ENCODE measurements at places on chromosomes 16 and 17. TPM values are rescaled to one million over a fixed set of nuclear protein-coding genes. Genes with fewer than 3 reads are reported as not detected.

GRCh38 chr16:21116148-21116693 lies 34.4 kb downstream of the DNAH3 start:
- H3K36me3 ChIP-seq = no peaks in the 10 kb centered on the region
- no peaks in the 10 kb centered on the region for H3K4me1 ChIP-seq
- DNase-seq = no peak
- H3K27me3 ChIP-seq = no peaks in the 10 kb centered on the region
- no peak overlapping the region for H3K4me3 ChIP-seq
- H3K27ac ChIP-seq = no peak overlapping the region

DNA sequence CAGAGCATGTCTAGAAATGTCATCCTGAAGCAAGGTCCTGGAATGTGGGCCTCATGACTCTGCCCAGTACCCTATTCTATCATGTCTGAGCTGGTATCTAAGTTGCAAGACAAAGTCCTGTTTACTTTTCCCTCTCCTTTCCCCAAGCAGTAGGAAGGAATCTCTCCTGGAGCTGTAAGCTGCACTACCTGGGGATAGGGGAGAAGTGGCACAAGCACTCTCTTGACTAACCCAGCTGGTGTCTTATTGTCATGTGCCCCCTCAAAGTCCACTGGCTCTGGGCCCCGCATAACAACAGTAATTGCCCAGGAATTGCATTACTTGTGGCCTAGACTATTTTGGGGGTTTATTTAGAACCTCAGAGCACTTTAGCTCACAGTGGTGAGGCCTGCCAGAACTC lies 1366.3 kb upstream of the GOT2 start:
- H3K4me1 ChIP-seq = no peaks in the 10 kb centered on the region
- no peak overlapping the region for H3K27ac ChIP-seq
- H3K4me3 ChIP-seq = no peak overlapping the region
- H3K36me3 ChIP-seq = no peaks in the 10 kb centered on the region
- H3K27me3 ChIP-seq = no peaks in the 10 kb centered on the region

C16orf96 gene
- total RNA-seq = 0.61 TPM

DNA sequence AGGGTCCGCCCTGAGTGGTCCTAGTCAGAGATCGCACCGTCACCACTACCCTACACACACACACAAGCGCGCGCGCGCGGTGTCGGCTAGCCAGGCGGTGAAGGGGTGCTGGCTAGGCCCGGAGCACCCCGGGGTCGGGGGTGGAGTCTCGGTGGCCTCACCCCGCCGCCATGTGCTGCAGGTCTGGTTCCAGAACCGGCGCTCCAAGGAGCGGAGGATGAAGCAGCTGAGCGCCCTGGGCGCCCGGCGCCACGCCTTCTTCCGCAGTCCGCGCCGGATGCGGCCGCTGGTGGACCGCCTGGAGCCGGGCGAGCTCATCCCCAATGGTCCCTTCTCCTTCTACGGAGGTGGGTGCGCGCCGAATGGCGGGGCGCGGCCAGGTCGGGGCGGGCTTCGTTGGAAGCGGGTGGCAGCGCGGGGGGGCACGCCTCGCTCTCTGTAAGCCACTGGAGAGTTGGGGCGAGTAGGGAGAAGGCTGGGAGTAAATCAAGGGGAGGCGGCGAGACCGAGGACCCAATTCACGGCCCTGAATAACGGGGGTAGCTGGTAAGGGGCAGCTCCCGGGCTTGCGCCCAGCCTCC lies 4.8 kb downstream of the LHX1 start:
- H3K4me3 ChIP-seq = peak overlapping the region; percentile 10
- peaks cover 96% of the 10 kb centered on the region for H3K27me3 ChIP-seq
- DNase-seq = no peak
- H3K27ac ChIP-seq = no peak overlapping the region
- peaks cover 53% of the 10 kb centered on the region for H3K4me1 ChIP-seq

TAC4 gene
- not detected for total RNA-seq

- peaks cover 22% of the 10 kb centered on the region for H3K4me1 ChIP-seq
- no peak for DNase-seq
- H3K27me3 ChIP-seq = peaks cover 16% of the 10 kb centered on the region
- H3K4me3 ChIP-seq = no peak overlapping the region
- H3K27ac ChIP-seq = no peak overlapping the region
These were observed 23.4 kb upstream of the ZFHX3 start for GRCh38 chr16:73071131-73071940.

- no peaks in the 10 kb centered on the region for H3K36me3 ChIP-seq
- no peaks in the 10 kb centered on the region for H3K27me3 ChIP-seq
- no peak overlapping the region for H3K27ac ChIP-seq
- H3K4me3 ChIP-seq = no peak overlapping the region
These were observed 477.7 kb downstream of the HS3ST4 start for GRCh38 chr16:26169473-26169872.

GDPD1 gene
- total RNA-seq = 4.0 TPM

All from natural killer cell (primary cell).